Inflammatory macrophage (primary cell): ENCODE measurements at places on chromosomes 13 and 19.

GRCh38 chr13:30832377-30832776 lies 73.7 kb upstream of the MEDAG start:
- no peak for DNase-seq

DNA sequence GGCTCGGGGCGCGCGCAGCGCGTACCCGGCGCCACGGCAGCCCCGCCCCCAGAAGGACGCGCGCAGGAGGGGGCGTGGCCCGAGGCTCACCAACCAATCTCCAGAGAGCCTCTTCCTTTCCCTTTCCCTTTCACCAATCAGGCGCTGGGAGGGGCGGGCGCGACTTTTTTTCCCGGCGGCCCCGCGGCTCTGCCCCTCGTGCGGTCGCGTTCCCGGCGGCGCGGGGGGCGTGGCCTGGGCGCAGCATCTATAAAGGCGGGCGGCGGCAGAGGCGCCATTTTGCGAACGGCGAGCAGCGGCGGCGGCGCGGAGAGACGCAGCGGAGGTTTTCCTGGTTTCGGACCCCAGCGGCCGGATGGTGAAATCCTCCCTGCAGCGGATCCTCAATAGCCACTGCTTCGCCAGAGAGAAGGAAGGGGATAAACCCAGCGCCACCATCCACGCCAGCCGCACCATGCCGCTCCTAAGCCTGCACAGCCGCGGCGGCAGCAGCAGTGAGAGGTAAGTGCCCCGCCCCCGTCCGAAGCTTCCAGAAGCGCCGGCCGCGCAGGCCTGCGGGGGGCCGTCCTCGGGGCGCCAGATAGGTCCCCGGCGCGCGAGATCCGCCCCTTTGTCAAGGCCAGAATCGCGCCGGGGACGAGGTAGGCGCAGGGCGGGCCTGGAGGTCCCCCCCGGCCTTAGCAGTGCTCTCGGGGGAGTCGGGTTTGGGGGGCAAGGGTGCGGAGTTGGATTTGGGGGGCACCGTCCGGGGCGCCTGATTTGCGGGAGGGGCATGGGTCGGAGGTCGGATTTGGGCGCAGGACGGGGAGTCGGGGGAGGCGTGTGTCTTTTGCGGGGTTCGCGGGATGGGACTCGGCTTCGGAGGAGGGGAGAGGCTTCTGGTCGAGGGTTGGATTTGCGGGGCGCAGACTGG lies 12.5 kb downstream of the PEAK3 start:
- peak; percentile 97 for DNase-seq

- peak; percentile 99 for DNase-seq
Measured at GRCh38 chr19:40285353-40286234, 449 bp upstream of the AKT2 start.

DNA sequence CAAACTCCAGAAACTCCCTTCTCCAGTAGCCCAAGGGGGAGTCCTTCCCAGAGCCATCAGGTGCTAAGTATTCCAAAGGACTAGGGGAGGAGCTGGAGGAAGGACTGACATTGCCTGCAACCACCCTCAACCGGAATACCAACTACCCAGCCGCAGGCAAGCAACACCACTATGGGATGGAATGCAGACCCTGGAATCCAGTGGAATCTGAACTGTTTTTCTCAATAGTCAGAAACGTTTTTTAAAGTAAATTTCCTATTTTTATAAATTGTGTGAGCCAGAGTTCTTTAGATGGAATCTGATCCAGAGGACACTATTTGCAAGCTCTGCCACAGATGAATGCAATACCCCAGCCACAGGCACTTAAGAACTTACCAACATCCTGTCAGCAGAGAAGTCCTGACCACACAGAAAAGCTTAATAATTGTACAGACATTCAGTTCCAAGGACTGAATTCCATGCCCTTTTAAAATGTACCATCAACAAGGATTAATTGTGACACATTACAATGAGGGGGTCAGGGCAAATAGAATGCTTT lies 92.1 kb downstream of the USP12 start:
- no peak for DNase-seq

- DNase-seq: no peak
Measured at GRCh38 chr13:102667023-102667422, 27.8 kb downstream of the METTL21C start.

- DNase-seq: no peak
Measured at GRCh38 chr13:32073180-32073864, 41.7 kb downstream of the FRY start.

GRCh38 chr13:31866099-31866498 lies 126.8 kb downstream of the RXFP2 start:
- DNase-seq: no peak

- DNase-seq: no peak
Measured at GRCh38 chr19:31280287-31281006, 68.8 kb downstream of the TSHZ3 start.

DNA sequence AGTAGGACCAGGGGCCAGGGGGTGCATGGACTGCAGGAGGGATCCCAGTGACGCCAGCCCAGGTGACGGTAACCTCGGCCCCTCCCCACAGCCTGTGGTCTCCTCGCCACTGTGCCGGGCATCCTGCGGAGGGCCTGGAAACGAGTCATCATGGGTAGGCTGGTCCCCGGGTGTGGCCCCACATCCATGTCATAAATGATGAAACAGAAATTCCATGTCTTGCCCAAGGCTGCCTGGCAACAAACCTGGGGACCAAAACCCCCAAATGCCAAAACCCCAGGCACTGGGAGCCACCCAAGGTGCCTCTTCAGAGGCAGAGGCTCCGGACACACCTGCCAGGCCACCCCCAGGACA lies 20.9 kb downstream of the MAP2K2 start:
- no peak for DNase-seq
